GM12878 (cell line): ENCODE measurements at places on chromosomes 2 and 18. TPM values are rescaled to one million over a fixed set of nuclear protein-coding genes. Genes with fewer than 3 reads are reported as not detected.

Gene PAX8
- total RNA-seq = 1.2 and 1.5 TPM in 2 replicates

Gene TMEM37
- total RNA-seq = 0.16 and 0.44 TPM in 2 replicates

DNA sequence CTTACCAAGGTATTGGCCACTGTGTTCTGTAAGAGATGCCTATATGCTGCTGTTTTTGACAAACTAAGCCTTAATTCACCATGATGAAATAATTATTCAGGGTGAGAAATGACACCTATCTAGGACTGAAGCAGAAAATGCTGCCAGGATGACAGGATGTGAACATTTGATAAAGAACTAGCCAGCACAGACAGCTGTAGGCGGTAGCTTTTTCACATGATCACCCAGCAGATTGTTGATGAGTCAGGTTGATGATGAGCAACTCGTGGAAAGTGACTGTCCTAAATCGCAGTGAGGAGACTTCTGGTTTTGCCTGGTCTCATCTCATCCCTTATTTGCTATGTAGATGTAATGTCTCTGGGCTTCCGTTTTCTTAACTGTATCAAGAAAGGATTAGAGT, 144.1 kb downstream of the PRPF40A start:
- DNase-seq = peak; percentile 70

DNA sequence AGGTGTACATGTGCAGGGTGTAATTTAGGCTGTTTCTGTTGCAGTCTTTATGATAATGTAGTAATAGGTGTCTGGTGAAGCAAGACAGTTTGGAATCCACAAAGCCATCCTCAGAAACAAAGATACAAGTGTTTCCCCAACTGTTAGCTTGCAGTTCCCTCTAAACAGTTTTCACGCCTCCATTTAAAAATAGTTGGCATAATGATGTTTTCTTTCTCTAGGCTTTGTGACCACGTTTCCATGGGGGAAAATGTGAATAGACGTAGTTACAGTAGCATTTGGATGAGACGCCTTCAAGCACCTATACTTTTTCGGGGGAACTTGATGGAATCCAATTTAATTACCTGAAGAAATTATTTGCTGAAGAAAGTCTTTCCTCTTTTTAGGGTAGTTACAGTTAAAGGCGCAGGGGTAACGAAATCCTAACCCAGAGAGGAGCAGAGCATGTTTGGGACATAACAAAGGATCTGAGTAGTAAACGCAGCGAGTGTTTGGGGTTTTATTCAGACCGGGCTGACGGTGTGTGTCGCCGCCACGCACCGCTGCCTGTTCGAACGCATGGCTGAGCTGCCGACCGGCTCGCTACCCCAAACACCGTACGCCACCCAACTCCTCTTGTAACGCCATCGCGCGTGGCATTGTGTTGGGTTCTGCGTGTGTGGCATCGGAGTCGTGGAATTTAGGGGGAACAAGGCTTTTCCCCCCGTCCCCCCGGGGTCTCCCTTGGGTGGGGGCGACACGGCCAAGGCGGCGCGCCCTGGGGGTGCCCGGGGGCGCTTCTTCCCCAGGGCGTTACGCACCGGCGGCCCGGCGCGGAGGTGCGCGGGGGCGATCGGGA, 681 bp upstream of the NRP2 start:
- no peak for DNase-seq

DNA sequence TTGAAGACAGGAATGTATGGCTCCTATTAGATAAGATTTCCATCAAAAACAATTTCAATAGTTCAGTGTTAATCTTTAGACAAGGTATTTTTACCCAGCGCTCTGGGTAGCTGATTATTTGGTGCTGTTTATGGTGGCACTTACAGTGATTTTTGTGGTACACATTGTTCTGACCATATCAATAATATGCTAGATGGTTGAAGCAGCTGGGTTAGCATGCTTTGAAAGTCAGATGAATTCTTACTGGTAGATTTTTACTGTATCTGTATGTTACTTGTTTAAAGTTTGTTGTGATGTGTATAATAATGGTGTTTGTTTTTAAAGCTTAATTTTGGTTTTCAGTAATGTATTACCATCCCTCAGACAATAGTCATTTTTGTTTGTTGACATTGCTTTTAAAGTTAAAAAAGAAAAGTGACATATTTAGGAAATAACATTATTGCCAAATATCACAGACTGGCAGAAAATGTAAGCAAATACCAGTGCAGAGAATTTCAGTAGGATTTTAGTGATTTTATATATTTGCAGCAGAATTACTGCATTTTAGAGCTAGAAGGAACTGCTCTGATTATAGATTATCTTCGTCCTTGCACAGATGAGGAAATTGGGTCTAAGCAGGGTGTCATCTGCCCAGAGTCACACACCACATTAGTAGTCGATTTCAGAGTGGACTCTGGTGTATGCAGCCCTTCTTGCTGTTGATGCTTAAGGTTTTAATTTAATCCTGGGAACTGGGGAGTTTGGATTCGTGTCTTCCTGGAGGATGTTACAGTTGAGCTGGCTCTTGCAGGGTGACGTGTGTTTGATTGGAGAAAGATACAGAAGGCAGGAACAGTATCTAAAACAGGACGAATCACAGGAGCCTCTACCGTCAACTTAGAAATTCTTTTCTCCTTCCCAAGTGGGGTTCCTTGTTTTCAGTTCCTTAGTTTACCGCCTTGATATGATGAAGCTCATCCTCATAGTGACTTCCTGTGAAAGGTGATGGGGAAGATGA, 6.6 kb downstream of the SOCS6 start:
- no peak for DNase-seq

DNA sequence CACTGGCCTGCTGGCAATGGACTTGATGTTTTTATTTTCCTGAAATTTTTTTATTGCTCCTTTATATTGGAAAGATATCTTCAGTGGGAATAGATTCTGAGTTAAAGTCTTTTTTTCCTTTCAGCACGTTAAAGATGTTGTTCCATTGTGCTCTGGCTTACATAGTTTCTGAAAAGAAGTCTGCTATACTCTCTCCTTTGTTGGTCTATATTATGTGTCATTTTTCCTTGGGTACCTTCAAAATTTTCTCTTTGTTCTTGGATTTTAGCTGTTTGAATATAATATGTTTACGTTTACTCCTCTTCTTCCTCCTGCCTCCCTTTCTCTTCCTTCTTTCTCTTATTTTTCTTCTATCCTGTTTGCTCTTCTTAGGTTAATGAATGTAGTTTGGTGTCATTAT, 105.5 kb downstream of the CAPN13 start:
- DNase-seq = no peak

DNA sequence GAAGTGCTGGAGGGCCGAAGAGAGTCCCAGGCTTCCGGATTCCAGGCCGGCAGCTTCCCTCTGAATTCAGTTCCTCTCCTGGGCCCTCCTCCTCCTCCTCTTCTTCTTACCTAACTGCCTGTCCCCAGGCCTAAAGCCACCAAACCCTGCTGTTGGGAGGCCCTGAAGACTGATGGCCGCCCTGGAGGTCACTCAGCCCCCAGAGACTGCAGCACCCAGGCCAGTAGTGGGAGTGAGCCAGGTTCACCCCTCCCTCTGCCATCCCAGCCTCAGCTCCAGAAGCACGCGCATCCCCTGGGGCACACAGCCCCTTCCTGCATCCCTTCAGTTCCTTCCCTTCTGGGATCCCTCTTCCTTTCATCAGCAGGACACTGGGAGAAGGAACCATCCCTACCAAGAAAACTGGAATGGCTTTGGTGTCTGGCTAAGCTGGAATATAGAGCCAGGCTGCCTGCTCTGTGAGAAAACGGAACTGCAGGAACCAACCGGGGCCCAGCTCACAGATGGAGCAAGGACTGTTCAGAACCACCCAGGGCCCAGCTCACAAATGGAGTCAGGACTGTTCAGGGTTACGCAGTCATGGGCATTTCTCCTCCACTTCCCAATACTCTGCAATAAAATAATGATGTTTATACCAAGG, 127.4 kb downstream of the NDUFA10 start:
- no peak for DNase-seq

- no peak for DNase-seq
Observed at GRCh38 chr2:152165306-152165705, 10.3 kb downstream of the STAM2 start.

GRCh38 chr2:64978514-64979268, 10.5 kb upstream of the SLC1A4 start:
- DNase-seq = no peak

- DNase-seq = no peak
Observed at GRCh38 chr18:75255094-75255493, 44.5 kb downstream of the TSHZ1 start.

- no peak for DNase-seq
Observed at GRCh38 chr18:8151181-8151580, 458.1 kb upstream of the RAB12 start.

DNA sequence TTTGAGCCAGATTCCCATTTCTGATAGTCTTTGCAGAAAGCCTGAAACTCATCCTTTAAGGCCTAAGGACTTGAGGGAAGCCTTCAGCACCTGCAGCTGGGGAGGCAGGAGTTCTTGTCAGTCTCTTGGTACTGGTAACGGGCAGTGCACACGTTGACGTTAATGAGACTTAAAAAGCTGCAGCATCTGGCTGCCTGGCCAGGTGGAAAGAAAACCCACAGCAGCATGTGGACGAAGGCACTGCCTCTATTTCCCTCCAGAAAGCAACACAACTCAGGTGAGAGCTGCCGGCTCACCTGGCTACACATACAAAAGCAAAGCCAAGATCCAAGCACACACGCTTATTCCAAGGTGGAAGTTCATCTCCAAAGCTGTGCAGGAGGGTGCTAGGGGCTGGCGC, 178.8 kb downstream of the ANAPC1 start:
- no peak for DNase-seq

- DNase-seq = no peak
Observed at GRCh38 chr2:166458674-166459073, 35.4 kb downstream of the SCN7A start.
